ENCODE measurements at places on chromosomes 12 and 14. TPM values are rescaled to one million over a fixed set of nuclear protein-coding genes. Genes with fewer than 3 reads are reported as not detected.

GRCh38 chr12:23099104-23099503 lies 474.1 kb downstream of the ETNK1 start:
- no peak for DNase-seq

POTEG gene
- not detected for total RNA-seq

- DNase-seq, result no peak
Observed at GRCh38 chr14:99118946-99119345, 153.1 kb downstream of the BCL11B start.

- DNase-seq, result no peak
Observed at GRCh38 chr14:87785897-87786296, 207.1 kb downstream of the GALC start.
